ENCODE measurements at places on chromosomes 6 and 20. TPM values are rescaled to one million over a fixed set of nuclear protein-coding genes. Genes with fewer than 3 reads are reported as not detected.

Gene ATP6V1G2
- total RNA-seq = 0.17 TPM

Gene MYL9
- total RNA-seq = 5.4 TPM

Gene PPARD
- total RNA-seq = 2.1 TPM

Gene MAP1LC3A
- 4.9 TPM for total RNA-seq

Gene SIRPD
- total RNA-seq = not detected

Measured in liver (tissue), 10 donors.